ENCODE measurements at places on chromosomes 1 and 21.
A peak's percentile ranks its signal among the peaks of the same experiment; 100 is the strongest.

DNA sequence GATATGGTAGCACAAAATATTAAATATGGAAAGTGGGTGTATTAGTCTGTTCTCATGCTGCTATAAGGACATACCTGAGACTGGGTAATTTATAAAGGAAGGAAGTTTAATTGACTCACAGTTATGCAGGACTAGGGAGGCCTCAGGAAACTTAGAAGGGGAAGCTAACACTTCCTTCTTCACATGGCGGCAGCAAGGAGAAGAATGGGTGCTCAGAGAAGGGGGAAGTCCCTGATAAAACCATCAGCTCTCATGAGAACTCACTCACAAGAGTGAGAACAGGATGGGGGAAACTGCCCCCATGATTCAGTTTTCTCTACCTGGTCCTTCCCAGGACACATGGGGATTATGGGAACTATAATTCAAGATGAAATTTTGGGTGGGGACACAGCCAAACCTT, 15.8 kb upstream of the BACE2 start:
- DNase-seq, result peak; percentile 35

GRCh38 chr1:54012863-54013262, 5.1 kb downstream of the LDLRAD1 start:
- no peak for DNase-seq

GRCh38 chr21:35853321-35854239, 206.7 kb downstream of the SETD4 start:
- no peak for DNase-seq

DNA sequence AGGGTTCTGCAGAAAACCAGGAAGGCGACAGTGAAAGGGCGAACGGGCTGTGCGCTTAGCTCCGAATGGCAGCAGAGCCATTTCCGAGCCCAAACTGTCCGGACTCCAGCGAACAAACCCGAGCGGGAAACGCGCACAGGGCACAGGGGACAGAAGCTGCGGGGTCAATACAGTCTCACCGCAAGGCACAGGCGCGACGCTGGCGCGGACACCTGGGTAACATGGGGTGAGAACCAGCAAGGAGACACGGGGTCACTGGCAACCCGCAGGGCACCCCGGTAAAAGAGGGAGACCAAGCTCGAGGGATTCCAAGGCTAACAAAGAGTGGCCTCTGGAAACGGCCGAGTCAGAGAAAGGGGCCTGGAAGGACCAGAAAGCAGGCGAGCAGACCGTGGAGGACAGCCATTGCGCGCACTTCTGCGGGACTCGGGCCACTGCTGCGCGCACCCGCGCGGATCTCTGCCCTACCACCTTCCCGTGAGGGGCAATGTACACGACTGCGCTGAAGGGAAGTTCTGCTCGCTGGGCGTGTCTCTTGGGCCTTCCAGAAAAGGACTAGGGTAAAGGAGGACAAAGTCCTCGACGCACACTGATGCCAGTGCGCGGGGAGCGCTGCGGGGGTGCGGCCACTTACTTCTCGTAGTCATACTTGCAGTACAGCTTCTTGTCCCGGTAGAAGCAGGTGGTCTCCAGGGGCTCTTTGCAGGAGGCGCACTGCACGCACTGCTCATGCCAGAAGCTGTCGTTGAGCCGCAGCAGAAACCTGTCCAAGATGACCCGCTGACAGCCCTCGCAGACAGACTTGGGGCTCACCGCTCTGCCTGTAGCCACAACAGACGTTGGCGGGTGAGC, 3.8 kb downstream of the LMX1A start:
- DNase-seq, result no peak

- DNase-seq, result no peak
Observed at GRCh38 chr1:117147856-117148588, 26.5 kb upstream of the TRIM45 start.

DNA sequence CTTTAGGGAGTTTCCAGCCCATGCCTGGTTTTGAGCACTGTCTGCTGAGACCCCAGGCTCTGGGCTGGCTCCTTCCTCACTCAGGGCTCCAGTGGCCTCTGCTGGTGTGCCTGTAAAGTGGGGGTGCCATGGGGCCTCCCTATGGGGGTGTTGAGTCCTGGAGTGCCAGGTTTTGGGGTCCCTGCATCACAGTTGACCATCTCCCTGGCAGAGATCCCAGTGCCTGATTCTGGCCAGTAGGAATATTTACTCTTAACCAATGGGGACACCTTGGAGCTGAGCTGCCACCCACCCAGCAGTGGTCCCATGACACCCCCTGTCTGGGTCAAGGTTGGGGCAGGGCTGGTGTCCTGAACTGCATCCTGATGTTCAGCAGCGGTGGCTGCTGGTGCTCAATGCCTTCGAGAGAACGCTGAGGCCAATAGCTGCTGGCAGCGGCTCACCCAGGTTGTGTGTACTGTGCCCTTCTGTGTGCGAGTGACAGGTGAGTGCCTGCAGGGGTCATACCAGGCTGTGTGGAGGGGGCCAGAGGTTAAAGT, 9.6 kb upstream of the ZNF669 start:
- DNase-seq, result no peak

DNA sequence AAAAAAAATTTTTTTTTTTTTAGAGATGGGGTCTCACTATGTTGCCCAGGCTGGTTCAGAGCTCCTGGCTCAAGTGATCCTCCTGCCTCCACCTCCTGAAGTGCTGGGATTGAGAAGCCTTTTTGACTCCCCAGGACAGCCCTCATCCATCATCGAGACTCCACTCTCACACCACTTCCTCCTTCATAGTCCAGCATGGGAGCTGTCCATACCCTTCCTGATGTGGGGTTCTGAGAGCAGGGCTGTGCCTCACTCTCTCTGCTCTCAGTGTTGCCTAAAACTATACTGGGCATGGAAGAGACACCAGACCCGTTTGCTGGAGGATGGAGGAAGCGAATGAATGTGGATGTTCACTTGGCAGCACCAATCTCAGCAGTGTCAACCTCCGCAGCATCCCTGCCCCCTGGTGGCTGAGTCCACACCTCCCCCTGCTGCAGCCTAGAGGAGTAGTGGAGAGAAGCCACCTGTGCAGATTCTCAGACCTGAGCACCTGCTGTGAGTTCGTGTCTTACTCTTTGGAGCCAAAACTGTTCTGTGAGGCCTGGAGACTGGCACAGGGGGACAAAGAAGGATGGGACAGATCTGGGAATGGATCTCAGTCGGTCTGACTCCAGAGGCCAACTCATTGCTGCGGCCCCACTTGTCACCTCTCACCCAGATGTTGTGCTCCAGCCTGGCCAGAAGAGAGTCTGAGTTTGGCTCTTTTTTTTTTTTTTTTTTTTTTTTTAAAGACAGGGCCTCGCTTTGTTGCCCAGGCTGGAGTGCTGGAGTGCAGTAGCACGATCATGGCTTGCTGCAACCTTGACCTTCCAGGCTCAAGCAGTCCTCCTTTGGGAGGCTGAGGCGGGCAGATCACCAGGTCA, 17.7 kb downstream of the TINAGL1 start:
- DNase-seq, result peak; percentile 61

GRCh38 chr1:235972311-235972689, 92.6 kb downstream of the NID1 start:
- peak; percentile 12 for DNase-seq

GRCh38 chr1:160260406-160261382, 1.7 kb downstream of the DCAF8 start:
- peak; percentile 6 for DNase-seq

DNA sequence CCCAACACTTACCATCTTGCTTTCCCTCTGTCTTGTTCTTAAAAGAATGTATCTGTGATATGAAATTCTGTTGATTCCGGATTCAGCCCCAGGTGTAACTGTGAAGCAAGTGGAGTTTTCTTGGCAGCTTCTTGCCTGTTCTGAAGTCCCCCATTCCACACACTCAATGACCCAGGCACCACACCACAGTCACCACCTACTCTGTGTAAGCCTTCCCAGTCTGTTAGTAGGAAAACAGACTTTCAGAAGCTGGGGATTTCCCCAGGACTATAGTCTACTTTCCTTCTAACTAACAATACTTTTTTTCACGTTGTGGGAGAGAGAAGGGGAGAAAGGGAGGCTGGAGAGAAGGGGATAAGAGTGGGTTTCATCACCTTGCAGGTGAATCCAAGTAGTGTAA, 299.1 kb upstream of the PROX1 start:
- no peak for DNase-seq

DNA sequence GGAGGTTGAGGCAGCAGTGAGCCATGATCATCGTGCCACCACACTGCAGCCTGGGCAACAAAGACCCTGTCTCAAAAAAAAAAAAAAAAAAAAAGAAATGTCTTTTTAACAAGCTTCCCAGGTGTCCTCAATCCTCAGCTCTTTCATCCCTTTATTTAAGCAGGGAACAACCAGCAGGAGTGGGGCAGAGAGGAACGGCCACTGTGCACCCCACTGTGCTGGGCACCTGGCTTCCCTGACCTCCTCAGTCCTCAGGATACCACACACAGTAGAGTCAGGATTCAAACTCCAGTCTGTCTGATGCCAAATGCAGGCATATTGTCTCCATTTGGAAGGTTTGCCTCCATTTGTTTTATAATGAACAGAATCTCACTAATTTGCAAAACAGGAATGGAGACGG, 19.8 kb upstream of the PTAFR start:
- DNase-seq, result no peak

- DNase-seq, result no peak
Observed at GRCh38 chr21:26888931-26889330, 43.7 kb upstream of the ADAMTS1 start.

DNA sequence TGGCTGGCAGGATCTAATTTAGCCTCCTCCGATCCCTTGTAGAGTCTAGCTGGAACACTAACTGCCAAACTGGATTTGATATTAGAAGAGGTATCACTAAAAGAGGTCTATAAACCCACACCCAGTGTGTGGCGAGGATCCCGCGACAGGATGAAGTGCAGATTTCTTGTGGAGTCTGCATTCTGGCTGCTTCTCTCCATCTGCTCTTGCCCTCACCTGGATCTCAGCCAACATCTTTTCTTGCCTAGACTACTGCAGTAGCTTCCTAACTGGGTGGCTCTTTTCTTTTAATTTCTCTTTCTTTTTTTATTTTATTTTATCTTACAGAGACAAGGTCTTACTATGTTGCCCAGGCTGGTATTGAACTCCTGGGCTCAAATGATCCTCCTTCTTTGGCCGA, 48.9 kb upstream of the CAPZB start:
- DNase-seq, result no peak

DNA sequence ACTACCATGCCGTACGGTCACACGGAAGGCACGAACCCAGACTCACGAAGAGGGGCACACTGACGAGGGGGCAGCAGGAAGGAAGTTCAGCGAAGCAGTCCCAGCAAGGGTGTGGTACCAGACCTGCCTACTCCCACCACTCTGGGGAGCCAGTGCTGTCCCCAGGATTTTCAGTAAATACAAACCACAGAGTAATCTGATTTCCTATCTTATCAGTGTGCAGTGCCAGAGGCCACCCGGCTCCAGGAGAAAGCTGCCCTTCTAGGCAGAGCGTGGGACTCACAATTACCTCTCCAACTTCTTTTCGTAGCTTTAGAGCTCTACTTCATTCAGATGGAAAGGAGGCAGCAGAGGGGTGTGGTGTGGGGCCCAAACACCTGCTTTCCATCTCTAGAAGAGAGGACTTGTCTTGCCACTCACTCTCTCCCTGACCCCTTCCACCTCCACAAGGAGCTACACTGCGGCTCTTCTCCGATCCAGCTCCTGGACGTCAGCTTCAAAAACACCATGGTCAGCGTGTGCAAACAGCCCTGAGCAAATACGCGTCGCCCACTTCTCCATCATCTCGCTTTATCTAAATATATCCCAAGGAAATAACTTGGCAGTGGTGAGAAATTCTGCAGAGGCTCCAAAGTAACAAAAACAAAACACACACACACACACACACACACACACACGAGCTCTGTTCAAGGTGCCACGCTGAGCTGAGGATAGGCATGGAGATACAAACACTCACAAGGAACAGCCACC, 98.5 kb downstream of the MRPL37 start:
- DNase-seq, result no peak

DNA sequence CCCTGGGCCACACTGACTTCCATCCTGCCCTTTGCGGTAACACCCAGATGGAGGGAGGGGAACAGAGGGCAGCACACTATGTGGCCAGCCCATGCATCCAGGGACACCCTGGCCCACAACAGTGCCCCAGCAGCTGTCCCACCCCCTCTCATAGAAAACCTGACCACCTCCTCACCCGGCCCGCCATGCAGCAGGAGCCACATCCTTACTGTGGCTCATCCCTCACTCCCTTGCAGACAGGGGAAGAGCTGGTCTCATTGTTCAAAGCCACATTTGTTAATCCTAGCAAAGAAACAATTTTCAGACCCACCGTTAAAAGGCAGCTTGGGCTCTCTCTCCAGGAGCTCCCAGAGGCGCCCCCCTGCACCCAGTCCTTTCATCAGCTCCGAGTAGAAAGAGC, 23.2 kb upstream of the NUP133 start:
- DNase-seq, result no peak

- no peak for DNase-seq
Observed at GRCh38 chr1:86487131-86487810, 18.5 kb downstream of the CLCA1 start.

DNA sequence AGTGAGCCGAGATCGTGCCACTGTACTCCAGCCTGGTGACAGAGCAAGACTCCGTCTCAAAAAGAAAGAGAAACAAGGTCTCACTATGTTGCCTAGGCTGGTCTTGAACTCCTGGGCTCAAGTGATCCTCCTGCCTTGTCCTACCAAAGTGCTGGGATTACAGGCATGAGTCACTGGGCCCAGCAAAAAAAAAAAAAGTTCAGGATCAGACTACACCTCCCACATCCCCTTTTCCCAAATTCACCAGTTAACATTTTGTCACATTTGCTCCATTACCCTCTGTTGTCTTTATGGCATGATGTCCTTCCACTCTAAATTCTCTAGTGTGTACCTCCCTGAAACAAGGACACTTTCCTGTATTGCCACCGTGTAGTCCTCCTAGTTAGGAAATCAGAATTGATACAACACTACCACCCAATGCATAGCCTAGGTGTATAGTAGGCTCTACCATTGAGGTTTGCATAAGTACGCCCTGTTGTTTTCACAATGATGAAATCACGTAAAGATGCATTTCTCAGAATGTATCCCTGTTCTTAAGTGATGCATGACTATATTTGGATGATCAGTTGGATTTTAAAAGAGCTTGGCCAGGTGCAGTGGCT, 10.7 kb downstream of the SPEN start:
- no peak for DNase-seq

DNA sequence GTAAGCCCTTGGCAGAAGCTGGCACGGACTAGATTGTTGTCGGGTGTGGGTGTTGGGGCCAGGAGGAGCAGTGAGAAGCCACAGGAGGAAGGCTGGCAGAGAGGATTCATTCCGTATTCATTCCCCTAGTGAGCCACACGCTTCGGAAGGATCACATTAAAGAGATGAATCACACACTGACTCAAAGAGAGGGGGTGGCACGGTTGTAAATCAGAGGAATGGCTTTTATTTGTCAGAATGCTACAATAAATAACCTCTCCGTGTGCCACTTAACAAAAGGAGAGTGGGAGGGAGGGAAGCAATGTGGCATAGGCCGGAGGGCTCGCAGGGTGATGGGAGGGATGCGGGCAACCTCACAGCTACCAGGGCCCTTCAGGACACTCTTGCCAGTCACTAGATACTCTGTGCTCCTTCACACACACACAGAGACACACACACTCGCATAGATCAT, 135.5 kb downstream of the HIVEP3 start:
- peak; percentile 83 for DNase-seq

GRCh38 chr1:57492586-57493226, 68.8 kb upstream of the DAB1 start:
- DNase-seq, result no peak

- no peak for DNase-seq
Observed at GRCh38 chr1:160017592-160017991, 14.2 kb downstream of the PIGM start.
